ENCODE measurements at places on chromosomes 1 and 21. TPM values are rescaled to one million over a fixed set of nuclear protein-coding genes. Genes with fewer than 3 reads are reported as not detected.

- no peaks in the 10 kb centered on the region for H3K27me3 ChIP-seq
- peaks cover 61% of the 10 kb centered on the region for H3K4me1 ChIP-seq
- DNase-seq = no peak
- no peak overlapping the region for H3K27ac ChIP-seq
- H3K4me3 ChIP-seq = no peak overlapping the region
- H3K36me3 ChIP-seq = 0 out of 2 replicates have a peak, but pooled peaks cover 4% of the 10 kb centered on the region
Observed at GRCh38 chr1:53737648-53738204, 1.2 kb downstream of the GLIS1 start.

The SHISAL2A gene
- not detected for total RNA-seq

DNA sequence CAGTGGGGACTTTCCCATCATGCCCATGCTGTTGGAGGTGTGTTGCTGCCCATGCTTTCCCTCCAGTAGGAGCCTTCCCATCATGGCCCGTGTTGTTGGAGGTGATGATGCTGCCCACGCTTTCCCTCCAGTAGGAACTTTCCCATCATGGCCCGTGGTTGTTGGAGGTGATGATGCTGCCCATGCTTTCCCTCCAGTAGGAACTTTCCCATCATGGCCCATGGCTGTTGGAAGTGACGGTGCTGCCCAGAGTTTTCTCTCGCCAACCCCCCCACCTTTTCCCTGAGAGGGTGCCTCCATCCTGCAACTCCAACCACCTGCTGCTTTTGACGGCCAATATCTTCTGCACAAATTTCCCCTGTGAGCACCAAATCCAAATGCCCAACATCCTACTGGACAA is 205.7 kb downstream of the TOMM20 start:
- H3K4me3 ChIP-seq = no peak overlapping the region
- no peak overlapping the region for H3K27ac ChIP-seq
- H3K4me1 ChIP-seq = peaks cover 37% of the 10 kb centered on the region

GRCh38 chr1:244181867-244182266 is 130.8 kb downstream of the ZBTB18 start:
- no peak overlapping the region for H3K27ac ChIP-seq
- H3K4me1 ChIP-seq = no peaks in the 10 kb centered on the region
- H3K36me3 ChIP-seq = no peaks in the 10 kb centered on the region
- no peak for DNase-seq
- no peak overlapping the region for H3K4me3 ChIP-seq
- H3K27me3 ChIP-seq = no peaks in the 10 kb centered on the region

DNA sequence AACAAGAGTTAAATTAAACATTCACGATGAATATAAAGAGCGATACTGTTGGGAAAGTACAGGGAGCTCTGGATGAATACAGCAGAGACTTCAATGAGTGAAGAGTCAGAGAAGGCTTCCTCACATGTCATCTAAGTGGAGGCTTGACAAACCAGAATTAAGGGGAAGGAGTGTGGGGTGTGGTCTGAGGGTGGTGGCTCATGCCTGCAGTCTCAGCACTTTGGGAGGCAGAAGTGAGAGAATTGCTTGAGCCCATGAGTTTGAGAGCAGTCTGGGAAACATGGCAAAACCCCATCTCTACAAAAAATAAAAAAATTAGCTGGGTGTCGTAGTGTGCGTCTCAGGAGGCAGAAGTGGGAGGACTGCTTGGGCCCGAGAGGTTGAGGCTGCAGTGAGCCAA is 8.7 kb downstream of the SDHB start:
- peaks cover 54% of the 10 kb centered on the region for H3K36me3 ChIP-seq
- H3K4me1 ChIP-seq = no peaks in the 10 kb centered on the region
- H3K27me3 ChIP-seq = no peaks in the 10 kb centered on the region
- no peak overlapping the region for H3K4me3 ChIP-seq
- H3K27ac ChIP-seq = no peak overlapping the region

DNA sequence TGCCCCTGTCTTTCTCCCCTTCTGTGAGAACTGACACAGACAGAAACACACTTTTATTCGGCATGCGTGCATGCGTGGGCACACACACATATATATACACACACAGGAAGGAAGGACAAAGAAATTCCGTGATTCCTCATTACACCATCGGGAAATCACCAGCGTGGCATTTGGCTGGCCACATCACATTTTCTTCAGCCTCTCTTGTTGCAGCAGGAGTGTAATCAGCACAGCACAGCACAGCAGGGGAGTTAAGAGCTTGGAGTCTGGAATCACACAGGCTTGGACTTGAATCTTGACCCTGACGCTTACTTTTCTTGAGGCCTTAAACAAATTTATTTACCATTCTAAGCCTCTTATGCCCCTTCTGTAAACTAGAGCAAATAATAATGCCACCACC is 45.3 kb upstream of the EPHA8 start:
- H3K4me1 ChIP-seq = no peaks in the 10 kb centered on the region
- H3K27ac ChIP-seq = no peak overlapping the region
- no peak for DNase-seq
- no peaks in the 10 kb centered on the region for H3K27me3 ChIP-seq

DNA sequence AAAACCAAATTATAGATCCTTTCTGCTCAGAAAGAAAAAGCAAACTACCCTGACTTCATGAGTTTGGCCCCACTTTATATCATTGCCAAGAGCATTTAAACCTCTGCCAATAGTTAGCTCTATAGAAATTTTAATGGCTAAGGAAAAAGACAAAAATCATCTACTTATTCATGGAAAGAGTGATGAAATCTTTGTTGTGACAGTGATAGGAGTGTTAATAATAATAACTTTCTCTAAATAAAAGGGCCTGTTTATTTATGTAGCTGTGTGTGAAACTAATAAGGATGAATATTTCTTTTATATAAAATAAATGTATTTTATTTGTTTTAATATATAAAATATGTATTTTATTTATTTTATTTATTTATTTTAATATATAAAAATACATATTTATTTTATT is 6.4 kb downstream of the CHODL start:
- no peak overlapping the region for H3K4me3 ChIP-seq
- H3K27ac ChIP-seq = no peak overlapping the region
- no peaks in the 10 kb centered on the region for H3K27me3 ChIP-seq
- no peaks in the 10 kb centered on the region for H3K4me1 ChIP-seq

- H3K4me3 ChIP-seq = no peak overlapping the region
- peaks cover 53% of the 10 kb centered on the region for H3K36me3 ChIP-seq
- H3K4me1 ChIP-seq = peaks cover 54% of the 10 kb centered on the region
- H3K27me3 ChIP-seq = no peaks in the 10 kb centered on the region
- H3K27ac ChIP-seq = peak overlapping the region; percentile 50
Observed at GRCh38 chr1:21264898-21265297, 25.4 kb downstream of the ECE1 start.

GRCh38 chr1:101283443-101283842 is 46.6 kb downstream of the S1PR1 start:
- no peak overlapping the region for H3K4me3 ChIP-seq
- no peaks in the 10 kb centered on the region for H3K4me1 ChIP-seq
- DNase-seq = no peak
- no peaks in the 10 kb centered on the region for H3K27me3 ChIP-seq
- no peaks in the 10 kb centered on the region for H3K36me3 ChIP-seq
- no peak overlapping the region for H3K27ac ChIP-seq

GRCh38 chr1:223244366-223245103 is 101.5 kb upstream of the TLR5 start:
- H3K4me1 ChIP-seq = peaks cover 11% of the 10 kb centered on the region
- H3K36me3 ChIP-seq = no peaks in the 10 kb centered on the region
- peak; percentile 39 for DNase-seq
- no peak overlapping the region for H3K4me3 ChIP-seq

GRCh38 chr1:100868364-100868995 is 26.2 kb downstream of the EXTL2 start:
- no peak for DNase-seq
- H3K4me1 ChIP-seq = no peaks in the 10 kb centered on the region
- H3K4me3 ChIP-seq = no peak overlapping the region
- no peaks in the 10 kb centered on the region for H3K36me3 ChIP-seq
- no peak overlapping the region for H3K27ac ChIP-seq

The PIGR gene
- total RNA-seq = not detected

The GSTM5 gene
- total RNA-seq = not detected

GRCh38 chr1:55700359-55701130 is 485.4 kb upstream of the USP24 start:
- no peaks in the 10 kb centered on the region for H3K27me3 ChIP-seq
- H3K27ac ChIP-seq = no peak overlapping the region
- H3K36me3 ChIP-seq = no peaks in the 10 kb centered on the region
- no peak overlapping the region for H3K4me3 ChIP-seq

DNA sequence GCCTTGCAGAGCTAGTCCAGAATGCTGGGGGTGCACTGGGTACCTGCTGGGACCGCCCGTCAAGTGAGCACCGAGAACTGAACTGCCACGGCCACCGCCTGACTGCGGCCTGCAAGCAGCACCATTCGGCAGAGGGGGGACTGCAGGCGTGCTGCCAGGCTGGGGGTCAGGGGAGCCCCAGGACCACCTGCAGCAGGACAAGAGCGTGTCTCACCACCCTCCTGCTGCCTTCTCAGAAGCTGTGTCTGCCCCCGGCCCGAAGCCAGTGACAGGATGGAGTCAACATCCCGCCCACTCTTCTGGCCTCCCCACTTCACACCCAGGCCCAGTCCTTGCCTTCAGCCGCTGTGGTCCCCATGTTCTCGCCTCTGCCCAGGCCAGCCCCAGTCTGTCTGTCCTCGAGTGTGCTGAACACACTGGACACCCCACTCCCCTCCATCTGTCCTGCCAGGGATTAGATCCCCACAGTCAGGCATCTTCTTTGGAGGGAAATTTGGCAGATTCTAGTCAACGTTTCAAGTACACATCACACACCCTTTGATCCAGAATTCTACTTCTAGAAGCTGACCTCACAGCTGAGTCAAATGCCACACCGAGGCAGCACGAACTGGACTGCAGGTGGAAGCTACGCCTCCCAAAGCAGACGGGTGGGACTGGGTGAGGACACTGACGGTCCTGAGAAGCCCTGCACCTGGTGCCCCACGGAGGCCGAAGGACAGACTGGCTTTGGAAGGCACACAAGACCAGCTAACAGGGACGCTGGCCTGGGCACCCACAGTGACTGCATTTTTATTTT is 26.0 kb downstream of the PTTG1IP start:
- peaks cover 20% of the 10 kb centered on the region for H3K4me1 ChIP-seq
- no peak overlapping the region for H3K27ac ChIP-seq
- no peak overlapping the region for H3K4me3 ChIP-seq
- peaks cover 42% of the 10 kb centered on the region for H3K36me3 ChIP-seq

The PINK1 gene
- total RNA-seq = 55.0 TPM

GRCh38 chr1:225660544-225660946 is 7.6 kb upstream of the ENAH start:
- peaks cover 44% of the 10 kb centered on the region for H3K4me1 ChIP-seq
- no peak overlapping the region for H3K27ac ChIP-seq
- no peak overlapping the region for H3K4me3 ChIP-seq
- H3K36me3 ChIP-seq = no peaks in the 10 kb centered on the region
- DNase-seq = peak; percentile 11
- H3K27me3 ChIP-seq = no peaks in the 10 kb centered on the region

The CENPL gene
- total RNA-seq = 37.8 TPM

DNA sequence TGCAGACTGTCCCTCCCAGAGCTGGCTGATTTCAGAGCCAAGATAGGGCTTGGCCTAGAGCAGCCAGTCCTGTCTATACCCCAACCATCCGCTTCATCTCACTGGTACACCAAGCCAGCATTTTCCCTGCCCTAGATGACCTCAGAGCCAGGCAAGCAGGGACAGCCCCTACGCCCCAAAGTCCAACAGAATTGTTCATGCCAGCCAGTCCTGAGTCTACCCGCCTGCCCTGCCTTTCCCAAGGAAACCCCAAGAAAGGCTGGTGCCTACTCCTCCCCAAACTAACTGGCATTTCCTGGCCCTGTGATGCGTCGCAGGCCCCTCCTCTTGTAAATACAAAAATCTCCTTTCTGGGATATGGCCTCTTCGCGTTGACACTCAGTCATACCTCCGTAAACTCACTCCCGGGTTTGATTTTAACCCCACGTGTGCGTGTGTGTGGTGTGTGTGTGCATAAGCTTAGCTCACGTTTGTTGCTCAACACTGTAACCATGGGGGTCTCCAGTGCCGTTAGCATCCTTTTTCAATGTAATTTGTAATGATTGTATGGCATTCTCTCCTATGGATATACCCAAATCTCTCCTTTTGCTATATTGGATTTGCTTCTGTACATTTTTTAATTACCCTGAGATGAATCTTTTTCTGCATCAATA is 75.3 kb downstream of the SIK1 start:
- H3K4me1 ChIP-seq = no peaks in the 10 kb centered on the region
- no peaks in the 10 kb centered on the region for H3K36me3 ChIP-seq
- H3K27ac ChIP-seq = no peak overlapping the region
- H3K4me3 ChIP-seq = no peak overlapping the region

The AZIN2 gene
- 9.7 TPM for total RNA-seq

DNA sequence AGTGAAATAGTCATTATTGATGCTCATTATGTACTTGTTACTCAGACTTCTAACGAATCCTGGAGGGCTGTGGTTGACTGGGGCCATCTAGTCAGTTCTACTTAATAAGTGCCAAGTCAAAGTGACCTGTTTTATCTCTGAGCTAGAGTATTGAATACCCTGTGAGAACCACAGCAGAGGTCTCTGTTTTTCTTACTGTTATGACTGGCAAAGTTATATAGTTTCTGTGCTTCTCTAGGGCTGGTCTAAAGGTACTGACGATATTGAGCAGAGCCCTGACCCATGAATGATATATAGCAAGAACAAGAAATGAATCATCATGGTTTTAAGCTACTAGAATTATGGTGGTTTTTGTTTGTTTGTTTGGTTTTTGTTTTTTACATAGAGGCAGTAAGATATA is 555.8 kb downstream of the PLA2G4A start:
- DNase-seq = no peak
- H3K27me3 ChIP-seq = no peaks in the 10 kb centered on the region
- no peak overlapping the region for H3K27ac ChIP-seq
- H3K36me3 ChIP-seq = no peaks in the 10 kb centered on the region

DNA sequence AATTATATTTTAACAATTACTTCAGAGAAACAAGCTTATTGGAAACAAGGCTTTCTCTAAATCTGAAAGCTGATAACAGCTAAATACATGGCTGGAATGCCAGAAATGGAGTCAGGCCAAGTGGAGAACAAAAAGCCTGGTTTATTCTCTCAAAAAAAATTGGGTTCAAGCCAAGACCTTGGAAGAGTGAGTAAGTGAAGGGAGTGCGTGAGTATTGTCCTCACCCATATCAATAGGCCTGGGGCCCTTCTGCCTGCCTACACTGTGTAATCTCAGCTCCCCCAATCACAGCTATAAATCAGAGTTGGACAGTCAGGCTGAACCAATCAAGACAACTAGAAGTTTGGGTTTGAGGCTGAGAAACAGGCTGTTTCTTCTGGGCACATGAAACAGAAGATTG is 7.4 kb downstream of the KYAT3 start:
- H3K27ac ChIP-seq = 0 out of 2 replicates have a peak overlapping the region, but pooled peaks have one; percentile 35
- H3K36me3 ChIP-seq = peaks cover 52% of the 10 kb centered on the region
- DNase-seq = peak; percentile 64

The NOL9 gene
- total RNA-seq = 32.0 TPM
